ENCODE measurements at places on chromosomes 3 and 15.

GRCh38 chr3:5762506-5762905, 575.0 kb downstream of the EDEM1 start:
- no peak for DNase-seq

- DNase-seq, result no peak
Observed at GRCh38 chr3:136645915-136646314, 106.3 kb downstream of the STAG1 start.

DNA sequence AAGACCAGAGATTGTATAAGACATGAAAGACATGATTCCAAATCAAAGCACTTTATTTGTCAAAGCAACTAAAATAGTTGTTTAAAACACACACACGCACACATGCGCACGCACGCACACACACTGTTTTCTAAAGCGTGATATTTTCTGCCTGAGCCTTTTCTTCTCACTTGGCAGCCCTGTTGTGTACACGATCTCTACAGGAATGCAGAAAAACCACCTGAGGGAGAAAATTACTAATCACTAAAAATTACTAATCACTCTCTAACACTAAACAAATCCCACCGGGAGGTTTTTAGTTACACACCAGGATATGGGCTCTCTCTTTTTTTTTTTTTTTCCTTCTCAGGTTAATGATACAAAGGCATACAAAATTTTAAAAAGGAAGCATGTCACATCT, 160.1 kb upstream of the ATP11B start:
- no peak for DNase-seq

DNA sequence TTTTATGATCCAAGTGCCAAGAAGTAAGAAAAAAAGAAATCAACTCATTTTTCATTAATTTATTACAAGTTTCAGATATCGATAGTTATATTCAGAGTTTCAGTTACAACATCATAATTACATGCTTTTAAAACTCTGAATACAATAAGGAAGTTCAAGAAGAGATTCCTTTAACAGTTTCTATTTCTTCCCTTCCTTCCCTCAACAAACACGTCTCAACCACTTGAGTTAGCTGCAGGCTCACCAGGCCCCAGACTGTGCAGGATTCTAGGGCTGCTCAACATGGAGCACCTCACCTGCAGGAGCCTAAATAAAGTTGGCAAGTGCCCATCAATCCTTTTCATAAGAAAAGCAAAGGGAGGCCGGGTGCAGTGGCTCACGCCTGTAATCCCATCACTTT, 79.2 kb upstream of the FNDC3B start:
- no peak for DNase-seq

DNA sequence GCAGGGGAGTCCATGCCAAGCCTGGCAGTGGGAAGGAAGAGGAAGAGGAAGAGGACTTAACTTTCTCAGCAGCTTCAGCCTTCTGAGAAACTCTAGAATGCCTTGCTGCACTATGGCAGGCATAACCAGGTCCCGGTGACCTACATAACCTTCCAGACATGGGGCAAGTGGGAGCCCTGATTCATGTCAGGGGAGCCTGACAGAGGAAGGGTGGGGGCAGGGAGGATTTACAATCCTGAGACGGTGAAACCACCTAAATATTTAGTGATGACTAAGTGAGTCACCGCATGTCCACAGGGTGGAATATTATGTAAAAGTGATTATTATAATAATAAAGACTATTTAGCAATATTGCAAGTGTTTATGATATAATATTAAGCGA, 46.7 kb downstream of the AMOTL2 start:
- no peak for DNase-seq

DNA sequence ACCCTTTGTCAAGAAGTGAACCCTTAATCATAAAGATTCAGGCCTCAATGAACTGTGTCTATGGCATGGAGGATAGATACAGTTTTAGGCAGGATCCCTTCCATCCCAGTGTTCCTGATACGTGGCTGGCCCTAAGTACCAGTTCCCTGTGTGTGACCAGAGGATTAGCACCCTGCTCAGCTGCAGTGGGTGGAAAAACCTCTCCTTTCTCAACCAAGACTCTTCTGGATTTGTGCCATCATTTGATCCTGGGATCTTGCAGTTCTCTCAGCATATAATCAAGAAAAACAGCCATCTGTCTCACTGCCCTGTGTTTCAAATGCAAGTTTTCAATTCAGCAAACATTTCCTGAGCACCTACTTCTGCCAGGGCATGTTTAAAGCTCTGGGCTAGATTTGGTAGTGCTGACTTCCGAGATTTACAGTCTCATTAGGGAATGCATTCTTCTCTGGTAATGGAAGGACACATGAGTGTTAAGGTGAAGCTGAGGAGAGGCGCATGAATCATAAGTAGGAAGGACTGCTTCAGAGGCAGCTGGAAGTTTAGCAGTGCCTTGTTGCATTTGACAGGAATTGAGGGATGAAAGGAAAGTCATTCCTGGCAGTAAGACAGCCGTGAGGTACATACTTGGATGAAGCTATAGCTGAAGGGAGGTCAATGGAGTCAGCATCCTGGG, 388.3 kb downstream of the MFSD1 start:
- DNase-seq, result no peak
